ENCODE measurements at places on chromosomes 11 and 22.

DNA sequence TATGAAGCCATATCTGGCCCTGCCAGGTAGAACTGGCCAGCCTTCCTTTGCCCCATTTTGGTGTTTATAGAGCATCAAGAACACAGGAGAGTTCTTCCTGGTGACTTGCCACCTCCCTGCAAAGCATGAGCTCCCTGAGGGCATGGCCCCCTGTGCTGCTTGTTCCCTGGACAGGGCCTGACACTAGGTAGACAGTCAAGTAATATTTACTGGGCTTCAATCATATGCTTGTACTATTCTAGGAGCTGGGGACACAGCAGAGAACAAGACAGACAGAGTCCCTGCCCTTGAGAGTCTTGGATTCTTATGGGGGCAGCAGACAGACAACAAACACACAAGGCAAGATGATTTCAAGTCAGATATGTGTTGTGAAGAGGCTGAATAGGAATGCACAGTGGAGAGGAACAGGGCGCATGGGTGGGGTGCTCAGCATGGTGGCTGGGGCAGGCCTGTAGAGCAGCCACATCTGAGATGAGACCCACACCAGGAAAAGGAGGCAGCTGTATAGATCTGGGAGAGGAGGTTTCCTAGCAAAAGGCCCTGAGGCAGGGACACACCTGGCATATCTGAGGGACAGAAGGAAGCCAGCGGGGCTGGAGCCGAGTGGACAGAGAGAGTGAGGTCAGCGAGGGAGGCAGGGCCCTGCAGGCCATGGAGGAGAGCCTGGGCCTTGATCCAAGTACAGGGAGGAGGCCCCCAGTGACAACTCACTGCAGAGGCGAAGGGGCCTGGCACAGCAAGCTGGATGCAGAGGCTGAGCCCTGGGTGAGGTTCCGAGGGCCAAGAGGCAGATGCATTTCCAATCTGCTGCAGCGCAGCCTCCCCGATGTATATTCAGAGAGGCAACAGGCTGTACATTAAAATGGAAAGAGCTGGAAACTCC is 10.2 kb upstream of the CBX6 start:
- DNase-seq: no peak

- DNase-seq: no peak
These were observed 70.5 kb downstream of the PKNOX2 start for GRCh38 chr11:125235071-125235471.

DNA sequence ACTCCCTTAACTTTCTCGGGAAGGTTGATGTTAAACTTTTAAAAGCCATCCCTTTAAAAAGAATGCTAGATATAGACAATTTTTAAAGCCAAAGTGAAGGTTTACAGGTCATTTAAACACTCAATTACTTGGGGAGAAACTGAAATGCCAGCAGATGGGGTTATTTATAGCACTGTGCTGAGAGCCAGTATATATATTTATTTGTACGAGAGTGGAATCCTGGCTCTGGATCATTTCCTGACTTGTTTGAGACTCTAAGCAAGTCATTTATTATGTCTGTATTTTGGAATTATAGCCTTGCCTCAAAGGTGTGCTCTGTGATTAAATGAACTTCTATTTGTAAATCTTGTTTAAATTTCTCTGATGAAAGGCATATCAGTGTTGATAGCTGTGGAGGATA is 6.8 kb upstream of the ZBED5 start:
- DNase-seq: no peak

DNA sequence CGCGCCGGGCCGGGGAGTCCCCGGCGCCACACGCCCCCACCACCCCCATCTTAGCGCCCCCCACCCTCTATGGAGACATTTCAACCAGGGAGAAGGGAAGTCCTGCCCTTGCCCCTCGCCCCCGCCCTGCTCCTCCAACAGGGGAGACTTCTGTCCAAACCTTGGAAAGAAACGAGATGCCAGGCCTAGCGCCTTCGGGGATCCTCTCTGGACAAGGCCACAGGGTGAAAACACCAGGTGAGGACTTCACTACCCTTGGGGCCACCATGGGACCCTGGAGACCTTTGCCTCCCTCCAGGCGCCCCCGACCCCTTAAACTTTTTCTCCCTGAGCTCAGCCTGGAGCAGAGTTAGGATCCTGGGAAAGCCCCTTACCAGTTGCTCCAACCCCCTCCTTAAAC is 11.6 kb upstream of the NPAS4 start:
- DNase-seq: no peak

GRCh38 chr22:31328544-31328960 is 17.6 kb downstream of the PATZ1 start:
- DNase-seq: no peak

DNA sequence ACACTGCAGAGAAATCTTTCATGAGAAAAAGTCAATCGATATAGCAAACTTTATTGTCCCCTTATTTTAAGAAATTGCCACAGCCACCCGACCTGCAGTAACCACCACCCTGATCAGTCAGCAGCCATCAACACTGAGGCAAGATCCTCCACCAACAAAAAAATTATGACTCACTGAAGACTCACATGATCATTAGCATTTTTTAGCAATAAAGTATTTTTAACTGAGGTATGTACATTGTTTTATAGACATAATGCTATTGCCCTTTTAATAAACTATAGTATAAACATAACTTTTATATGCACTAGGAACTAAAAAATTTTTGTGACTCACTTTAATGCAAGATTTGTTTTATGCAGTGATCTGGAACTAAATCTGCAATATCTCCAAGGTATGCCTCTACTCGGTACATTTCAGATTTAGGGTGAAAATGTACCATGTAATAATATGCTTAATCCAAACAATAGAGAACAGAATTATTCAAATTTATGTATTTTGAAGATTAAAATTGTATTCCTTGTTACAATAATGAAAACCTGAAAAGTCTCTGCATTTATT is 79.2 kb upstream of the CEP126 start:
- no peak for DNase-seq

GRCh38 chr11:70324376-70325115 is 54.1 kb downstream of the PPFIA1 start:
- DNase-seq: no peak

DNA sequence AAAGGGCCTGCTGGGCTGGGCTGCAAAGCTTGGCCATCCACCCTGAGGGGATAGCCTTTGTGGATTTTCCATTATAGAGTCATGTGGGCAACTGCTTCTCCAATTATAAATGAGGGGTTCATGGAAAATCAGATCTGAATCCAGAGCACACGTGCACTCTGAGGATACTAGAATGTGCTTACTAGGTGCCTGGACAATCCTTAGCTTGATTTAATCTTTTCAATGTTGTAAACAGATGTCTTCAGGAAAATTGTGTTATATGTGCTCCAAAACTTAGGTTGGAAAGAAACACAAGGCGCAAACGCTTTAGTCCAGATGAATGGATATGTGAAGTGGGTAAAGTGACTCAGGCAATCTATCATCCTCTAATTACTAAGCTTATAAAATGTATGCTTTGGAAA is 92.0 kb downstream of the SLC17A6 start:
- DNase-seq: no peak

DNA sequence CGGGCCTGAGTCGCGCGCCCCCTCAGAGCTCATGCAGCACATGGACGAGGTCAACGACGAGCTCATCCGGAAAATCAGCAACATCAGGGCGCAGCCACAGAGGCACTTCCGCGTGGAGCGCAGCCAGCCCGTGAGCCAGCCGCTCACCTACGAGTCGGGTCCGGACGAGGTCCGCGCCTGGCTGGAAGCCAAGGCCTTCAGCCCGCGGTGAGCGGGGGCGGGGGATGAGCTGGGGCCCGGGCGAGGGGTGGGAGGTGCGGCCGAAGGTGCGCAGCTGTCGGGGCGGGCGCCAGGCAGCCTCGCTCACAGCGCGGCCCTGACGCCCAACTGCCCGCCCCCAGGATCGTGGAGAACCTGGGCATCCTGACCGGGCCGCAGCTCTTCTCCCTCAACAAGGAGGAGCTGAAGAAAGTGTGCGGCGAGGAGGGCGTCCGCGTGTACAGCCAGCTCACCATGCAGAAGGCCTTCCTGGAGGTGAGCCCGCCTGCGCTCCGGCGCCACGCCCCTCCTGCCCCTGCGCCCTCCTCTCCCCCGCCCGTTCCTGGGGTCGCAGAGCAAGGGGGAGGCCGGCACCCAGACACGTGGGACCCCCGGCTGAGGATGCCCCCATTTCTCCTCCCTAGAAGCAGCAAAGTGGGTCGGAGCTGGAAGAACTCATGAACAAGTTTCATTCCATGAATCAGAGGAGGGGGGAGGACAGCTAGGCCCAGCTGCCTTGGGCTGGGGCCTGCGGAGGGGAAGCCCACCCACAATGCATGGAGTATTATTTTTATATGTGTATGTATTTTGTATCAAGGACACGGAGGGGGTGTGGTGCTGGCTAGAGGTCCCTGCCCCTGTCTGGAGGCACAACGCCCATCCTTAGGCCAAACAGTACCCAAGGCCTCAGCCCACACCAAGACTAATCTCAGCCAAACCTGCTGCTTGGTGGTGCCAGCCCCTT is 20.5 kb downstream of the EPS8L2 start:
- no peak for DNase-seq

DNA sequence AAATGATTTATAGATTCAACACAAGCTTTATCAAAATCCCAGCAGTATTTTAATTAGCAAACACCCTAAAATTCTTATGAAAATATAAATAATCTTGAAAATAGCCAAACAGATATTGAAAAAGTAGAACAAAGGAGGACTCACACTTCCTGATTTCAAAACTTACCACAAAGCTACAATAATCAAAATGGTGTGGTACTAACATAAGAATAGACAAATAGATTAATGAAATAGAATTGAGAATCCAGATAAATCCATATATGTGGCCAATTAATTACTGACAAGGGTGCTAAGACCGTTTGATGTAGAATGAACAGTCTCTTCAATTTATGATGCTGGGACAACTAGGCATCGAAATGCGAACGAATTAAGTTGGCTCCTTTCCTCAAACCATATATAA is 49.6 kb upstream of the TEAD1 start:
- DNase-seq: no peak

GRCh38 chr11:111148953-111149352 is 96.6 kb upstream of the POU2AF2 start:
- no peak for DNase-seq

- no peak for DNase-seq
These were observed 23.1 kb upstream of the MICAL2 start for GRCh38 chr11:12087075-12088004.

GRCh38 chr11:101741479-101742175 is 157.8 kb upstream of the TRPC6 start:
- no peak for DNase-seq

GRCh38 chr11:105986554-105986953 is 35.5 kb downstream of the MSANTD4 start:
- no peak for DNase-seq

DNA sequence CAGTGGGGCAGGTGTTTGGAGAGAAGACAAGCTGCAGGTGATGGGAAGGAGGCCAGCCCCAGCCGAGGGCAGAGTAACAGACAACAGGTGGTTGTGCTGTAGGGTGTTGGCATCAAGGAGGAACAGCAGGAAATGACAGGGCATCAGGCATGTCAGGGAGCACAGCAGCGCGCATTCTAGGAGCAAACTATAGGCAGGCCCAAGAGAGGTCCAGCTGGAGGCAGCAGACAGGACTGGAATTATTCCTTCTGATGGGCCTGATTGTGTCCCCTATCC is 13.6 kb downstream of the ADM start:
- no peak for DNase-seq

DNA sequence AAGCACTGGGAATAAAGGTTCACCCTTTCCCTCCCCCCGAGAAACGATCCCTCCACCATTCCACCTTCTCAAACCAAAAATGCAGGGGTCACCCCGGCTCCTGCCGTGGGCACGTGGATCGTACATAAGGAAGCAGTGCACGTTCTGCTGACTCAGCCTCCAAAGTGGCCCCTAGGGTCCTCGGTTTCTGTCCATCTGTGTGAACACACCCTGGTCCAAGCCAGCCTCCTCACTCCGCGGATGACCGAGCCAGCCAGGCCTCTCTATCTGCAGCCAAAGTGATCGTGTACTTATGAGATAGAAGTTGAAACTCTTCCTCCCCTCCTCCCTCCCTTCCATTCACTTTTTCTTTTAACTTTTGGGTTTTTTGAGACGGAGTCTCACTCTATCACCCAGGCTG is 16.2 kb downstream of the C11orf24 start:
- no peak for DNase-seq

DNA sequence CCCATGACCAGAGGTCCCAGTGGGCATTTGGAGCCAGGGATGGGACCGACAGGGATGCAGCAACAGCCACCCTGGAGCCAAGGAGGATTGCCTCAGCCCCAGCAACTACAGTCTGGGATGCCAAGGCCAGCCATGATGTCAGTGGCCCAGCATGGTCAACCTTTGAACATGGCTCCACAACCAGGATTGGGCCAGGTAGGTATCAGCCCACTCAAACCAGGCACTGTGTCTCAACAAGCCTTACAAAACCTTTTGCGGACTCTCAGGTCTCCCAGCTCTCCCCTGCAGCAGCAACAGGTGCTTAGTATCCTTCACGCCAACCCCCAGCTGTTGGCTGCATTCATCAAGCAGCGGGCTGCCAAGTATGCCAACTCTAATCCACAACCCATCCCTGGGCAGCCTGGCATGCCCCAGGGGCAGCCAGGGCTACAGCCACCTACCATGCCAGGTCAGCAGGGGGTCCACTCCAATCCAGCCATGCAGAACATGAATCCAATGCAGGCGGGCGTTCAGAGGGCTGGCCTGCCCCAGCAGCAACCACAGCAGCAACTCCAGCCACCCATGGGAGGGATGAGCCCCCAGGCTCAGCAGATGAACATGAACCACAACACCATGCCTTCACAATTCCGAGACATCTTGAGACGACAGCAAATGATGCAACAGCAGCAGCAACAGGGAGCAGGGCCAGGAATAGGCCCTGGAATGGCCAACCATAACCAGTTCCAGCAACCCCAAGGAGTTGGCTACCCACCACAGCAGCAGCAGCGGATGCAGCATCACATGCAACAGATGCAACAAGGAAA is 27.3 kb upstream of the L3MBTL2 start:
- no peak for DNase-seq

DNA sequence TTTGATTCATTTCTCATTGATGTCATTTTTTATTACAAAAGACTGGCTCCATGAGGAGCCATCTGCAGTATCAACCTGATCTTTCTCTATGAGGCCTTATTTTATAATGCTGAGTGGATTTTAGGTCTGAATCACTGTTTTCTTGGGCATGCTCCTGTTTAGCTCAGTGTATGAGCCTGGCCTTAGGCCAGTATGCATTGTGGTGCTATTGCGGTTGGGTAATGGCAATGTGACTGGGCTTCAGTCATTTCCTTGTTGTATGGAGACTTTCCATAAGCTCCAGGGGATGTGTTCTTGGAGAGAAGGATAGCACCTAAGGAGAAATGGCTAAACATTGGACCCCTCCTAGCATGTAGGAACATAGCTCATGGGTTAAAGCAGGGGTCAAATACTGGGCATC is 293.2 kb downstream of the NELL1 start:
- DNase-seq: no peak

DNA sequence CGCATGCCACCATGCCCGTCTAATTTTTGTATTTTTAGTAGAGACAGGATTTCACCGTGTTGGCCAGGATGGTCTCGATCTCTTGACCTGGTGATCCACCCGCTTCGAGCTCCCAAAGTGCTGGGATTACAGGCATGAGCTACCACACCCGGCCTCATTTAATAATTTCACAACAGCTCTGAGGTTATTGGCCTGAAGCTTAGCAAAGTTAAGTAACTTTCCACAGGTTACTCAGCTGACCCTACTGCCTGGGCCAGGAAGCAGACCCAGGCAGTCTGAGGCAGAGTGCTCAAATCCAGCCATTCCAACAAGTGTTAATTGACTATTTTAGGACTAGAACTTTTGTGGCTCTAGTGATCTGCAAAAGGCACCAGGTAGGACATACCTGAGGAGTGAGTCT is 52.2 kb upstream of the L3MBTL2 start:
- DNase-seq: no peak

Data from left ventricle myocardium inferior (tissue), 1 donor.